Cardiac septum (tissue), 1 donor: ENCODE measurements at places on chromosomes 5 and 9. TPM values are rescaled to one million over a fixed set of nuclear protein-coding genes. Genes with fewer than 3 reads are reported as not detected.

- no peak for DNase-seq
Measured at GRCh38 chr9:131691969-131692611, 47.8 kb downstream of the RAPGEF1 start.

DNA sequence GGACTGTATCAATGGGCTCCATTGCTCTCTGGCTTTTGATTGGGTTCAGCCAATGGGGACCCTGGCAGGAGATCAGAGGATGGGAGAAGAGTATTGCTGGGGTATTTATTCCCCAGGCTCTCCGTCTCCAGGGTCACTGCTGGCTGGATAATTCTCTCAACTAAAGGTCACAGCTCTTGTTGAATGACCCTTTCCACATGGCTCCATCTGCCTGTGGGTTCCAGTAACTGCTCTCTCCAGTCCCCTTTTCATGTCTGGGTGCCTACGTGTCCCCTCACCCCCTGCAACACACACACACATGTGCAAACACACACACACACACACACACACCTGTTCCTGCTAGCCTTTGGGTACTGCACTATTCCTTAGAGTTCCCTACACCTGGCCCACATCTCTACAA, 53.9 kb upstream of the RIC1 start:
- no peak for DNase-seq

GRCh38 chr5:126680191-126680817, 79.6 kb downstream of the PHAX start:
- no peak for DNase-seq

- DNase-seq = peak; percentile 70
Measured at GRCh38 chr5:180090769-180091546, 19.4 kb upstream of the RNF130 start.

DNA sequence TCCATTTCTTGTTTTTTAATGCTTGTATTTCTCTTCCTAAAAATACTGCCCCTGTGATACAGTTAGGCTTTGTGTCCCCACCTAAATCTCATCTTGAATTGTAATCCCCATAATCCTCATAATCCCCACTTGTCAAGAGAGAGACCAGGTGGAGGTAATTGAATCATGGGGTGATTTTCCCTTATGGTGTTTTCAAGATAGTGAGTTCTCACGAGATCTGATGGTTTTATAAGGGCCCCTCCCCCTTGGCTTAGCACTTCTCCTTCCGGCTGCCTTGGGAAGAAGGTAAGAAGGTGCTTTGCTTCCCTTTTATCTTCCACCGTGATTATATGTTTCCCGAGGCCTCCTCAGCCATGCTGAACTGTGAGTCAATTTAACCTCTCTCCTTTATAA, 227.4 kb downstream of the MAN2A1 start:
- DNase-seq = no peak

DNA sequence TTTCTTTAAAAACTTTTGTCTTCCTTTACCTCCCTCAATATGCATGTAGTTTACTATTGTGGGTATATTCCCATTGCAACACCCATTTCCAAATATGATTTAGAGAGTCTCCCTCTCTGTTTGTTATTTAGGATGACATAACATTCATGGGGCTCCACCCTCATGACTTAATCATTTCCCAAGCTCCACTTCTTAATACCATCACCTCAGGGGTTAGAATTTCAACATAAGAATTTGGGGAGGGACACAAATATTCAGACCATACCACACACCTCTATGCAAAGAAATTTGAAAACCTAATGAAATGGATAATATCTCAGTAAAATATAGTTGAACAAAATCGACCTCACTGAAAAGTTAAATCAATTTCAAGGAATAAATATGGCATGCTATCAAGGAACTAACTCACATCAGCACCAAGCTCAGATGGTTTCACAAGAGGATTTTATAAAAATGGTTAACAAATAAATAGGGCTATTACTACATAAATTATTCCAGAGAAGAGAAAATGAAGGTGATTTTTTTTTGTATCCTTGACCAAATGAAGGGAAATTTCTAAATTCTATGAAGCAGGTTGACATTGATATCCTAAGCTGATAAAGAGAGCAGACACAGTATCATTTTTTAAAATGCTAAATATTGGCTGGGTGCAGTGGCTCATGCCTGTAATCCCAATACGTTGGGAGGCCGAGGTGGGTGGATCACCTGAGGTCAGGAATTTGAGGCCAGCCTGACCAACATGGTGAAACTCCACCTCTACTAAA, 20.2 kb upstream of the UBTD2 start:
- no peak for DNase-seq

DNA sequence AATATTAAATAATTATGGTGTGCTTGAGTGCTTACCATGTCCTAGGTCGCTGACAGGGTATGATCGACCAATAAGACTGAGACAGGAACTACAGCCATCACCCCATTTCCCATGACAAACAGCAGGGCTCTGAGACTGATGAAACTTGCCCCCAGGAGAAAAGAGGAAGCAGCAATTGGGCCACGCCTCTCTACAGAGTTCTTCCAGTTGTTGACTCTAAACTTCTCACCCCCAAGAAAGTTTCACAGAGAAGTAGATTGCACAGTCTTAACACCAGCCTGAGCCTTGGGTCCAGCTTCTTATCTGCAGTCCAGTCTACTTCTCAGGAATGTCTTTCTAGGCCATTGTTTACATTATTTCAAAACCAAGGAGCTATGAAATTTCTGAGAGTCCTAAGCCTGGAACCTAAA, 182.2 kb upstream of the ANKRD55 start:
- peak; percentile 82 for DNase-seq

DNA sequence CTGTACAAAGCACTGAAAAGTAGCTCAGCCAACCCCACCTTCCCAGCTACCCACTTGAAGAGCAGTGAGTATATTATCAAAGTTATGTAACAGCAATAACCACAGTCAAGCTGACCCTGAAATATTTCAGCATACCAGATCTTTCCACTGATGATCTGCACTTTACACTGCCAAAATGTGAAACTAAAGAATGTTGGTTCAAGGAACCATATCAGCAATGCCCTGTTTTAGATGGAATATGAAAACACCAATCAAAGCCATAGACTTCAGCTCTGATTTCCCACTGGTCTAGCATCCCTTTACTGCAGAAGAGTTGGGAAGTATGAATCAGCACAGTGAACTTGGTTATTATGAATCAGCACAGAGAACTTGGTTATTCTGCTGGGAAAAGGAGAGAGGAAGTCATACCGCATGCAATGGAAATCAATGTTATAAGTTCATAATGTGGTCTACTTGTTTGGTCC, 20.0 kb downstream of the CEMIP2 start:
- no peak for DNase-seq

DNA sequence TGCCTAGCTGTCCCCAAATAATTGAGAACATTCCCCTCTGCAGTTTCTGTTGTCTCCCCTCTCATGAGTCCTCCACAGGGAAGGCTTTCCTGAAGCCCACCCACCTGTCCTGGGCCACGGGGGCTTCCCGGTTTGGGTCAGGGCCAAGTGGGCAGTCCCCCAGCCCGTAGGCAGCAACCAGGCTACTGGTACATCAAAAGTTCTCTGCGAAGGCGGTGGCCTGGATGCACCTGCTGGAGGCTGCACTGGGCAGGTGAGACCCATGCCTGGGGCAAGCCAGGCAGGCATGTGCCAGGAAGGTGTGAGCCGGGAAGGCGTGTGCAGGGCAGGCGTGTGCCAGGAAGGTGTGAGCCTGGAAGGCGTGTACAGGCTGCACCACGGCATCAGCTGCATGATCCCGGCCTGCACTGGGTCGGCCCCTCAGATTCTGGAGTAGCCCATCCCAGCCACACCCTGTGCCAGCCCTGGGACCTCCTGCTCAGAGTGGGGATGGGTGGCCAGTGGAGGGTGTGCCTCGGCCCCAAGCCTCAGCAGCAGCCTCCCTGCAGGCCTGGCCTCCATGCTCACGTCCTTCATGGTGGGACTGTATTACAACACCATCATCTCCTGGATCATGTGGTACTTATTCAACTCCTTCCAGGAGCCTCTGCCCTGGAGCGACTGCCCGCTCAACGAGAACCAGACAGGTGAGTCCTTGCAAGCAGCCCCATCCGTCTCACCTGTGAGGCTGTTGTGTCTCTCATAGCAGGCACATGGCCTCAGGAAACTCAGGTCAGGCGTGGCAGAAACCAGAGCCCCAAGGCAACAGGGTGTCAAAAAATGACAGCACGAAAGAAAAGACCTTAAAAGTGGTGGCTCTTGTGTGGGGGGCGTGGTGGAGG, 8.7 kb downstream of the SLC6A19 start:
- DNase-seq = no peak

DNA sequence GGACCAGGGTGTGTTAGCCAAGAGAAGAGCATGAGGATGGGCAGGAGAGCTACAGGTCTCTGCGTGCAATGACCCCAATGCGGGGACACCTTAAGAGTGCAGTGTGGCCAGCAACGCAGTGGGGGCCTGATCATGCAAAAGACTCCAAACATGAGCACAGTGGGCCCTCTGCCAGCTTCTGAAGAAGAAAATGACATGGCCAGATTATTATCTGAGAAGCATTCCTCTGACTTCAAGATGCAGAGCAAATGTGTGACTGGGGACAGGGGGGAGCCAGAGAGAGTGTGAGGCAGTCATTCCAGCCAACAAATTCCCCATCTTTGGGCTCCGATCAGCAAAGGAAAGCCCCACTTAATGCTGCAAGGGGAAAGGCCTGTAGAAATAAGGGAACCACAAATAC, 229.4 kb downstream of the CDK5RAP2 start:
- no peak for DNase-seq

- DNase-seq = no peak
Measured at GRCh38 chr5:157734436-157734835, 3.2 kb downstream of the THG1L start.

- DNase-seq = no peak
Measured at GRCh38 chr5:38211354-38211710, 47.0 kb upstream of the EGFLAM start.

DNA sequence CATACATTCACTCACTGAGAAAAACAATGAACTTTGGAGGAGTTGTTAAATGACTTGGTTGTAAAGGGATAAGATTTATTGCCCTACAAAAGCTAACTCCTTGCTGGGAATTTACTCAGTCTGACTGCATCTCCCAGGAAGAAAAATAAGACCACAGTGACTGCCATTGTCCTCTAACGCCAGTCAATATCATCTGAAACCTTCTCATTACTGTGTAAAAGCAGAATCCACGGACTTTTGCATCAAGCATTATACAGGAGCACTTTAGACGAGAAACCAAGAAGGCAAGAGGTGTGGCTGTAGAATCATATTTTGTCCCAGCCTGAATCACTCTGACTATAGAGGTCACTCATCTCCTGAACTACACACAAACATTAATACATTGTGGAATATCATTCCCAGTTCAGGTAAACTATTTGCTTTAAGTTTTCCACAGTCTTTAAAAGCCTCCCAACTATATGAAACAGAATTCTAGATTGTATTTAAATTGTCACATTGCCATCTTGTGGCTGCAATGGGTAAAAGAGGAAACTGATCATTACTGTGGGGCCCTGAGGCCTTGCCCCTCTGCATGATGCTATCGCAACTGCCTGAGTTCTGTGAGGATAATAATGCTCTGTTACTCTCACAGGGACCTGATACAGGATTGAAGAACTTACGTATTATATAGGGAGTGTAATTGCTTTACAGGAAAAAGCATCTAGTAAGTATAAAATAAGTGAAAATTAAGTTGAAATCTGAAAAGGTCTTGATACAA, 142.9 kb downstream of the SLCO4C1 start:
- DNase-seq = no peak

DNA sequence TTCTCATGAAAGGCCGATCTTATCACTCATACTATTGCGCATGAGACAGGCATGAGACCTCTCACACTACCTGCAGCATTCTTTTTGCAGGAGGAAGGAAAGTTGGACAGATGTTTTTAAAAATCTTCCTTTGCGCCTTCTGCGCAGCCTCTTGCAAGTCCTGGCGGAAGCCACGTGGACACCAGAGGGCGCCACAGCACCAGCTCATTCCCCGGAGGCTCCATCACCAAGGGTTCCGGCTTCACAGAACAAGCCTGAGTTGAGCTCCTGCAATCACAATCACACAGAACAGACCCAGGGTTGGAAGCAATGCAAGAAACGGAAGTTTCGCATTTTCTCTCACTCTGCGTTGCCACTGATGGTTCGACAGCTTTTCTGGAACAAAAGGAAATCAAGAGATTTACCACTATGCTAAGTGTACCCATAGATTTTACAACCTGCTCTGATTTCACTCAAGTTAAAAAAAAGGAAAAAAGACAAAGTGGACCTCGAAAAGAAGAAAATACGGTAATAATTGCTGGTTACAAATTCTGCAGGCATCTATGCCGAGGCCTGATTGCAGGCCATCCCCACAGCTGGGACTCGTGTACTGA, 304.7 kb upstream of the MSX2 start:
- DNase-seq = peak; percentile 87

DNA sequence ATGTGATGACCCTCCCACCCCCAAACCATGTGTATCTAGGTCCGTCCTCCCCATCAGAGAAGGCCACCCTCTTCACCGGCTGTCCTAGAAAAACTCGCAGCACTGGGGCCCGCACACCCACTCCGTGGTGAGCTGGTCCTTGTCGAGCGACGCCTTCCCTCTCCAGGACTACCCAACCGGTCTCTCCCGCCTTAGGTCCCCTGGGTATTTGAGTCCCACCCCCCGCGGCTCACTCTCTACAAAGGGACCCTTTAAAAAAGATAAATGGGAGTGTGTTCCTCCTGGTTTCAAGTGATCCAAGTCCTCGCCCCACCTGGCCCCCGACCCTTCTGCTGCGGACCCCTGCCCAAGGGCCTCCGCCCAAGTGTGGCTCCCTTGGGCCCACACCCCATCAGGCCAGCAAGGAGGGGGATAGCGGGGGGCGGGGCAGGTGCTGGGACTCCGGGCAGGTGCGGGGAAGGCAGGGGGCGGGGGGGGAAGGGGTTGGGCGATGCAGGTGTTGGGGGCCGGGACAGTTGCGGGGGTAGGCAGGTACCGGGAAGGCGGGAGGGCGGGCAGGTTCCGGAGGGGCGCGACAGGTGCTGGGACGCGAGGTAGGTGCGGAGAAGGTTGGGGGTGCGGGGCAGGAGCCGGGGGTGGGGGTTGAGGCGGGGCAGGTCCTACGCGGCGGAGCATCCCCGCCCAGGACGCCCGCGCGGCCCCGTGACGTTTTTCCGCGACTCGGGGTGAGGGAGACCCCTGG, 970 bp upstream of the ARRDC1 start:
- no peak for DNase-seq

- no peak for DNase-seq
Measured at GRCh38 chr9:128792134-128792533, 5.1 kb downstream of the TBC1D13 start.

- DNase-seq = no peak
Measured at GRCh38 chr9:78406146-78406545, 109.2 kb downstream of the PSAT1 start.

TTC39B gene
- 3.2 TPM for total RNA-seq

CREB3 gene
- total RNA-seq = 25.0 TPM

FOXD4L3 gene
- total RNA-seq = not detected

REEP2 gene
- total RNA-seq = 10.8 TPM

GRXCR2 gene
- total RNA-seq = 0.78 TPM

ZDHHC11B gene
- 5.5 TPM for total RNA-seq

OTULINL gene
- total RNA-seq = 1.8 TPM

SLCO6A1 gene
- total RNA-seq = not detected

PCDHB14 gene
- 4.4 TPM for total RNA-seq
